T-helper 9 cell (primary cell): ENCODE measurements at places on chromosomes 5 and 9.

DNA sequence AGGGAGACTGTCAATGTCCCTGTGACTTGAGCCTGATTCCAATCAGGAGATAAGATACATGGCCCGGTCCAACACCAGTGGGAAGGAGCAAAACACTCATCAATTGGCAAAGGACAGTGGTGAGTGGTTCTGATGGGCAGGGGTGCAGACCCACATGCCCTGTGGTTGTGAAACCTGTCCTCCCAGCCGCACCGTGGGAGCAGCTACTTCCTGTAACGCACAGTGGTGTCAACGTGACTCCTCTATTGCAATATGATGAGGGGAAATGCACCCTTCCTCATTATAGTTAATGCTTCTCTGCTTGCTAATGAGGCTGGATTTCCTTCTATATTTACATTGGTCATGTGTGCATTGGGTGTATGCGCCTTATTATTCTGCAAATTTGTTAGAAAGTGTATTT lies 223.0 kb downstream of the IRX1 start:
- no peak for DNase-seq

DNA sequence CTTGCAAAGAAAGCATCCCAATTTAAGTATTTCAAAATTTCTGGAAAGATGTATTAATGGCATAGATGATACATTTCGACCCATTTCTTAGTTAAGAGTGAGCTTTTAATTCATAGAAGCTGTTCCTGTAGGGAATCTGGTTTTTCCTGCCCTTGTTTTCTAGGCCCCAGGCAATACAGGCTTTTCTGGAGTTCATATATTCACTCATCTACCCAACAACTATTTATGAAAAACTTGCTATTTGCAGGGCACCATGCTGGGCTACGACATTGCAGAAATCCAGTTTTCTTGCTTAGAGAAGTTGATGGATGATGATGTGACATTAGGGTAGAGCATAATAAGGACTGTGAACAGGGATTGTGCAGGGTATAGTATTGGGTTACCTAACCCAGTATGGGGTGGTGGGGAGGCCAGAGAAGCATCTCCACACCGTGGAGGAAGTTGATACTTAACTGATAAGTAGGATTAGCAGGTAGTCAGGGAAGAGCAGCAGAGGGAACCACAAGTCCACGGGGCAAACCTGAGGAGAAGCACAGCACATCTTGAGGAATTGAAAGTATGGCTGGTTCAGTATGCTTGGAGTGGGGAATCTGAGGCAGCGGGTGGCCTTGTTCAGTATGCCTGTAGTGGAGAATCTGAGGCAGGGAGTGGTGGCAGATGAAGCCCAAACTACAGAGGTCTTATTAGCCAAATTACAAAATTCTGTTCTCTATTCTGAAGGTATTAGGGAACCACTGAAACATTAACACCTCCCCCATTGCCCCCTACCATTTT lies 247.5 kb downstream of the ARRDC3 start:
- no peak for DNase-seq

GRCh38 chr9:37085233-37085632 lies 35.1 kb upstream of the ZCCHC7 start:
- DNase-seq, result no peak

DNA sequence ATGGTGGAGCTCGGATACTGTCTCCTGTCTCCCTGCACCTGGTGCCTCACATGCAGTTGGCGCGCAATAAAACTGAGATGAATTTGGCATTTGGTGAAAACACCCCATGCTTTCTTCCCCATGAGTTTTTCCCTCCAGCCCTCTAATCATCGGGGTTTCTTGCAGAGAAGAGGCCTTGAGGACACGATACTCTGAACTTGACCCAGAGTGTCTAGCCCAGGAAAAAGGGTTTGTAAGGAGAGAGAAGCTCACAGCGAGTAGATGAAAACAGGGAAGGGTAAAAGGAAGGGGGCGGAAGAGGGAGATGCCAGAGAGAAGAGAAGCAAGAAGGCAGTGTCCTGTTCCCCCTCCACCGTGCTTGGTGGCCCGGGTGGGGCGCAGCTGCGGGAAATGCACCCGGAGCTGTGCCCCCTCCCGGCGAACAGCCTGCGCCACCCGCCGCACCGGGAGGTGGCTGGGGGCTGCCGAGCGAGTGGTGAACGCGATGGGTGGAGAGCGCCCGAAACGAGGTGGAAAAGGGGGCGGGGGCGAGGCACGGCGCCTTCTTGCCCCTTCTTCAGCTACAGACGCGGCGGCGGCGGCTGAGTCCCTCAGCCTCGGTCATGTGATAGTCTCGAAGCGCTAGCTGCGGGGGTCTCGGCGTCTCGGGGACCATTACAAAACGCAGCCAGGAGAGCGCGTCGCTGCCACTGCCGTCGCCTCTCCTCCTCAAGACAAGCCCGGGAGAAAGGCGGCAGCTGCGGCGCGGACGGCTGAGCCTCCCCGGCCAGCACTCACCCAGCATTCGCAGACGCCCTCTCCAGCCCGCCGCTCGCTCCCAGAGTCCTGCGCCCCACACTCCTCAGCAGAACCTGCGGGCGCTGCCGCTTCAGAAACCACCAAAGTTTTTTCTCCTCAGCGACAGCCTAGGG lies 1.1 kb upstream of the FOXB2 start:
- no peak for DNase-seq

DNA sequence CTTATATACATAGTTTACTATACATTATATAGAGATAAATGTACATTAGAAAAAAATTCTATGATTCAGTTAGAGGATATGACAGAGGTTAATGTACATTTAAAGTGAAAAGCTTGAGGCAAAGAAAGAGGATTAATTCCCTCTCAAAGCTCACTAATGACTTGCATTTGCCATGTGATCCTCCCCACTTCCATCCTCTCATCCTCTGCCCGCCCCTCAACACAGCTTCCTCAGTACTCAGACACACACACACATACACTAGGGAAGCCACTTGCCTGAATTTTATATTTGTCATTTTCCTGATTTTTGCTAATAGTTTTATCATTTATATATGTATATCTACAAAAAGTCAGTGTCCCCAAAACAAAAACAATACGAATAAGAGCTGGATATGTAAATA lies 764.5 kb downstream of the EFNA5 start:
- no peak for DNase-seq
